ENCODE measurements at places on chromosomes 12 and 14. TPM values are rescaled to one million over a fixed set of nuclear protein-coding genes. Genes with fewer than 3 reads are reported as not detected.

PIWIL1 gene
- total RNA-seq = 0.10 TPM

LPAR5 gene
- 1.7 TPM for total RNA-seq

PTPRO gene
- 2.6 TPM for total RNA-seq

DNA sequence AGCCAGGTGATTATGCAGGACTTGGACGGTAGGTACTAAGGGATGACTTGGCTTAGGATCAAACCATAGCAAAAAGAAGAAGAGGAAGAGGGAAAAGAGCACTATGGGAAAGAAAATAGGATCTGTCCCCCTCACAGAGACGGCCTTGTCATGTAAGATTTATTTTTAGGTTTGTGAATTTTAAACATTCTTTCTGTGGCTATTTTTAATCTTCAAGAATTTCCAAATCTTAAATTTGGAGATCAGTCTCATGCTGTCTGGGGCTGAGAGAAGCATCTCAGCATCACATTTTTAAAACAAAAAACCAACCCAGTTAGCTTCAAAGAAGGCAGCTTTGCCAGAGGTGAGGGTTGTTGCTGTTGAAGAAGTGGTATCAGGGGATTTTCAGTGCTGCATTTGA, 52.6 kb upstream of the STRN3 start:
- no peak for DNase-seq

Measured in skin of body (tissue), 3 donors.